ENCODE measurements at places on chromosomes 4 and X.
A peak's percentile ranks its signal among the peaks of the same experiment; 100 is the strongest.

GRCh38 chr4:87559090-87559837 lies 30.1 kb upstream of the SPARCL1 start:
- no peak for DNase-seq
- no peaks in the 10 kb centered on the region for H3K27me3 ChIP-seq
- H3K4me3 ChIP-seq, result no peak overlapping the region
- no peaks in the 10 kb centered on the region for H3K36me3 ChIP-seq
- no peaks in the 10 kb centered on the region for H3K4me1 ChIP-seq

DNA sequence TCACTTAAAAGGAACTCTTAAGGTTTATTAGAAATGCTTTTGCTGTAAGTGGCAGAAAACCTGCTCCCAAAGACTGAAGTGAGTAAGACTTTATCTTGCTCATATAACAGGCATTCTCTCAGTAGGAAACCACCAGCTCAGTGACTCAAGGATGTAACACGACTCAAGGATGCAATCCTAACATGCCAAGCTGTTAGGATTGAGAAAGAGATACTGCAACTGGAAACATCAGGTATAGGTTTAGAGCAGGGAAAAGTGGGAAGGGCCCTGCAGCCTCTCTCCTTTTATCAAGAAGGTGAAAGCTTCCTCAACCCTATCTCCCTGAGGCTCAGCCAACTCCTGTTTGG lies 11.9 kb upstream of the SLC9A7 start:
- H3K4me3 ChIP-seq, result no peak overlapping the region
- no peak overlapping the region for H3K27ac ChIP-seq
- DNase-seq, result no peak
- no peaks in the 10 kb centered on the region for H3K36me3 ChIP-seq
- no peaks in the 10 kb centered on the region for H3K4me1 ChIP-seq
- no peaks in the 10 kb centered on the region for H3K27me3 ChIP-seq

GRCh38 chrX:121782544-121782943 lies 735.1 kb downstream of the GLUD2 start:
- no peaks in the 10 kb centered on the region for H3K27me3 ChIP-seq
- H3K27ac ChIP-seq, result no peak overlapping the region
- H3K4me1 ChIP-seq, result no peaks in the 10 kb centered on the region
- no peak for DNase-seq
- H3K4me3 ChIP-seq, result no peak overlapping the region
- H3K36me3 ChIP-seq, result no peaks in the 10 kb centered on the region

- H3K4me3 ChIP-seq, result no peak overlapping the region
- peak overlapping the region; percentile 50 for H3K27ac ChIP-seq
- no peaks in the 10 kb centered on the region for H3K36me3 ChIP-seq
- H3K27me3 ChIP-seq, result no peaks in the 10 kb centered on the region
Measured at GRCh38 chr4:99394896-99395295, 40.2 kb downstream of the ADH7 start.

- H3K4me1 ChIP-seq, result no peaks in the 10 kb centered on the region
- H3K27ac ChIP-seq, result no peak overlapping the region
- H3K4me3 ChIP-seq, result no peak overlapping the region
- no peaks in the 10 kb centered on the region for H3K27me3 ChIP-seq
- no peaks in the 10 kb centered on the region for H3K36me3 ChIP-seq
Measured at GRCh38 chrX:39449352-39449751, 648.1 kb downstream of the MID1IP1 start.

DNA sequence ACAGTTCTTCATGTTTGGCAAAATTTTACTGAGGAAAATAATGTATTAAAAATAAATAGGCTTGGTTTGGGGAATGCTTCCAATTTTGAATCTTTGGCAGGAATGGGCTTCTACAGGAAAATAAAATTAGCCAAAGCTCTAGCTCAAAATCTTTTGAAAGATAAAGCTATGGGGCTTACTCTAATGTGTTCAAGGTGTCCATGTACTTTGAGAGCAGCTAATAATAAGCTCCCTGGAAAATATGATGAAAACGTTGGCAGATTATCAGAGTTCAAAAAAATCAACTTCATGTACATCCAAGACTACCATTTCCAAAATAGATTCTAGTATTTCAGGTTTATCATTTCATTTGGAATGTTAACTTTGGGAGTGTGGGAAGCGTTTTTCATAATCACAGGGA lies 158.4 kb downstream of the EMCN start:
- H3K27ac ChIP-seq, result no peak overlapping the region
- H3K27me3 ChIP-seq, result no peaks in the 10 kb centered on the region
- H3K4me1 ChIP-seq, result no peaks in the 10 kb centered on the region
- H3K4me3 ChIP-seq, result no peak overlapping the region

- H3K4me3 ChIP-seq, result no peak overlapping the region
- DNase-seq, result no peak
- no peak overlapping the region for H3K27ac ChIP-seq
- no peaks in the 10 kb centered on the region for H3K27me3 ChIP-seq
- H3K4me1 ChIP-seq, result no peaks in the 10 kb centered on the region
Measured at GRCh38 chr4:132910229-132910748, 238.8 kb upstream of the PCDH10 start.

DNA sequence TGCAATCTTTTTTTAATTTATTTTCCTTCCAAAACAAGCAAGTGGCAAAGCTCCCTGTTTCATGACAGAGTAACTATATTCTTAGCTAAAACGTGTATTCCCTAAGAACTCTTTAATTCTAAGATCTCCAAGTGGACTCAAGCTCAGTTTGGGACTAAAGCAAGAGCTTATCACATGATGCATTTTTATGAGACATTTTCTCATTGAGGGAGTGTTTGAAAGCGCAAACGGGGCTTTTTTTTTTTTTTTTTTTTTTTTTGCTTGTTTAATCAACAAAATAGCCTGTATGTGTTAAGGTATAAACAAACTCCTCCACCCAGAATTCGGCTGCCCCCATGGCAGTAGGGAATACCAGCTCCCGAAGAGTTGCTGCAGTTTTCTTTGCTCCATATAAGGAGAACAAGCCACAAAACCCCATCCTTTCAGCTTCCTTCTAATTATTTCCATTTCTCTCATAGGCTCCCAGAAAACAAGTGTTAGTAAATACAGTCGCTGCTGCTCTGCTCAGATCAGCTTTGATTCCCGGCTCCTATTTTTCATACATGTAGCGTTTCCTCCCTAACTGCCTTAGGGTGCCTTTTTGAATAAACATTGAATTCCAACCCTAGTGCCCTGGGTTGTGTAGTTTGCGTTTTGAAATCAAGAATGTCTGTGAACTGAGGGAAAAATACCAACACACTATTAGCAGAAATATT lies 669 bp upstream of the PPARGC1A start:
- peaks cover 19% of the 10 kb centered on the region for H3K4me1 ChIP-seq
- H3K27ac ChIP-seq, result peak overlapping the region; percentile 78
- no peak for DNase-seq
- no peaks in the 10 kb centered on the region for H3K36me3 ChIP-seq

- H3K27ac ChIP-seq, result no peak overlapping the region
- no peak overlapping the region for H3K4me3 ChIP-seq
- no peaks in the 10 kb centered on the region for H3K36me3 ChIP-seq
- no peaks in the 10 kb centered on the region for H3K27me3 ChIP-seq
- DNase-seq, result no peak
- H3K4me1 ChIP-seq, result no peaks in the 10 kb centered on the region
Measured at GRCh38 chr4:184282251-184282713, 64.6 kb upstream of the ENPP6 start.

GRCh38 chrX:106608016-106608415 lies 3.8 kb upstream of the RADX start:
- no peak overlapping the region for H3K4me3 ChIP-seq
- no peaks in the 10 kb centered on the region for H3K36me3 ChIP-seq
- no peaks in the 10 kb centered on the region for H3K4me1 ChIP-seq
- no peak for DNase-seq
- H3K27me3 ChIP-seq, result no peaks in the 10 kb centered on the region

- H3K36me3 ChIP-seq, result no peaks in the 10 kb centered on the region
- H3K4me1 ChIP-seq, result no peaks in the 10 kb centered on the region
- no peaks in the 10 kb centered on the region for H3K27me3 ChIP-seq
- no peak for DNase-seq
Measured at GRCh38 chr4:24181005-24181404, 291.2 kb upstream of the PPARGC1A start.

DNA sequence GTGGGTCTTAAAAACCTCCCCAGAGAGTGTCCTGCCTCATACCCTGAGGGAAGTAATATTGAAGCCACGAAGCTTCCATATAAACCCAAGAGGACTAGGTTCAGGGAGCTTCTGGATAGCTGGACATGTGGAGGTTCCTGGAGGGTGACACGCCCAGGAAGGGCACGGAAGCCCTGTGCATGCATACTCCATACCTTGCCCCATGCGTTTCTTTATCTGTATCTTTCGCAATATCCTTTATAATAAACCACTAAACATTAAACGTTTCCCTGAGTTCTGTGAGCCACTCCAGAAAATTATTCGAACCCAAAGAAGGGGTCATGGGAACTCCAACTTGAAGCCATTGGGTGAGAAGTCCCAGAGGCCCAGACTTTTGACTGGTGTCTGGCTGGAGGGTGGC lies 45.7 kb upstream of the HPF1 start:
- no peak for DNase-seq
- H3K27ac ChIP-seq, result no peak overlapping the region
- no peaks in the 10 kb centered on the region for H3K4me1 ChIP-seq
- H3K4me3 ChIP-seq, result no peak overlapping the region
- no peaks in the 10 kb centered on the region for H3K27me3 ChIP-seq

DNA sequence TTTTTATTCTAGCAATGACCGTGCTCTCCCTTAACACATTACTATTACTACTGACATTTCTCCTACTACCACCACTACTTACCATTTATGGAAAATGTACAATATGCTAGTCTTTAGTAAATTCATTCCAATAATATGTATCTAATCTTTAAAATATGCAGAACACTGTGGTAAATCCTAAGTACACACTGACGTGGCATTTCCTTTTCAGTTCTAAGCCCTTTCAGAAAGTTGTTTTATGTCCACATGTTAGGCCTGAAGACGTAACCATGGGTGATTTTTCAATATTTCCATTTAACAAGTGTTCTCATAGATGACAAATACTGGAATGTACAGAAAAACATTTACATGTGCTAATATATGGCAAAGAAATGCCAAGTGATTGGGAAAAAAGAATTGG lies 268.6 kb upstream of the SLIT2 start:
- no peak overlapping the region for H3K27ac ChIP-seq
- H3K4me3 ChIP-seq, result no peak overlapping the region
- no peaks in the 10 kb centered on the region for H3K4me1 ChIP-seq

DNA sequence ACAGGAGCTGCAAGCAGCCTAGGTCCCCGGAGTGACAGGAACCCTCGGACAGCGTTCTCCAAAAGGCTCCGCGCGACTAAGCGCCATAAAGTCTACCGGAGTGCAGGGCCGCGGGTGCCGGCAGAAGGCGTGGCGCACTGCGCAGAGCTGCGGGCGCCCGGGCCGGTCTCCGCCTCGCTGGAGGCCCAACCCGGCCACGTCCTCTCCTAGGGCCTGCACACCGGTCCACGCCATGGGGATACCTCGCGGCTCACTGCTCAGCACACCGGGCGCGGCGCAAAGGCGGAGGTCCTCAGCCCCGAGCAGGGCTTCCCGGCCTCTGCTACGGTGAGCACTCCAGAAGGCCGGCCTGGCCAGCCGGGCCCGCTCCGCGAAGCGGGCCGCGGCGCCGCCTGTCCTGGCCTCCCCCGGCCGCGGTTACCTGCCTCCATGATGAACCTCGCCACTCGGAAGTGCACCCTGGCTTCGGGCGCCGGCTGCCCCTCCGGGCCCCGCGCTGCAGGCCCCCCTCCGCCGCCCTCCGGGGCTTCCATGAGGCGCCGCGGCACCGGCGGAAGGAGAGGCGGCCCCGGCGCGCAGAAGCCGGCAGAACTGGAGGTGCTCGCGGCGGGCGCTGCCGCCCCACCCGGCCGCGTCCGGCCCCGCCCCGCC lies at the start of gene CCNQ:
Gene CCNQ (minus strand): TSS at position 599 of the 651 bp plus-strand sequence. CDS start 66 bp downstream, at position 533.
- no peak for DNase-seq
- peaks cover 11% of the 10 kb centered on the region for H3K36me3 ChIP-seq
- peak within 1 kb of the TSS; percentile 51 for H3K4me3 ChIP-seq
- peaks cover 21% of the 10 kb centered on the region for H3K4me1 ChIP-seq
- H3K27me3 ChIP-seq, result no peaks in the 10 kb centered on the region
- H3K27ac ChIP-seq, result peak within 1 kb of the TSS; percentile 79

DNA sequence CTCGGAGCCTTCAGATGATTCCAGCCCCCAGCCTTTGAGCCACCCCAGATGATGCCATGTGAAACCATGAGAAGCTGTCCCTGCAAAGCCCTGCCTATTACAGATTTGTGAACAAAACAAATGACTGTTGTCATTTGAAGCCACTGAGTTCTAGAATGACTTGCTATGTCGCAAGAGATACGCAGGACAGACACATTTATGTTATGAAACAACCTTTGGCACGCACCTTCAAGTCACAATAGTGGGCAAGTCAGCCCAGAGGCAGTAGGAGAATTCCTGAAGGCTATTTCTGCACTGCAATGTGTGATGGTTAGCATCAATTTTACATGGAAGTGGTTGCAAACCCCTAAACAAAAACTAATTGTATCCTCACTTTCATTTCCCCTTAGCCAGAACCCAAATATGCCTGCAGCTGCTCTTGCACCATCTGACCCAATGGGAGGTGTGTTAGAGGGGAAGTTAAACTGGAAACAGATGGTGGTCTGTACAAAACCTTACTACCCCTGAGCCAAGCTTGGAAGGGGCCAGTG lies 174.4 kb upstream of the ATP6AP2 start:
- DNase-seq, result no peak
- no peak overlapping the region for H3K27ac ChIP-seq
- peaks cover 8% of the 10 kb centered on the region for H3K4me1 ChIP-seq
- H3K27me3 ChIP-seq, result no peaks in the 10 kb centered on the region
- H3K4me3 ChIP-seq, result no peak overlapping the region

DNA sequence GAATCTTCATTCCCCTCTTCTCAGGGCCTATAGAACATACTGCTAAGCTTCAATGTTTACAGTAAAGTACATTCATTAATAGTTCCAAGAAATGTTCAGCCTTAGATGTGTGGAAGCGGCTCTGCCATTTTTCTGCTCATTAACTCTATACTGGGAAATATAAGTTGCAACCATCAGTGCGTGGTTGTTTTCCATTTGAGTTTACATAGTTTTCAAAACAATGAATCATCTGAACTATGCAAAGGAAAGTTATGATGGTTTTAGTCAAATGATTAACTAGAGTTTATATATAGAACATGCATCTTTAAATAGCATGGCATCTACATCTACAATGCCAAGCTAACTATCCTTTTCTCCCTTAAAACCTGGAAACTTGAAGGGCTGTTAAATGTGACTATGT lies 29.6 kb downstream of the LEF1 start:
- no peak overlapping the region for H3K4me3 ChIP-seq
- no peaks in the 10 kb centered on the region for H3K4me1 ChIP-seq
- H3K27me3 ChIP-seq, result no peaks in the 10 kb centered on the region
- H3K27ac ChIP-seq, result no peak overlapping the region
- no peaks in the 10 kb centered on the region for H3K36me3 ChIP-seq

GRCh38 chrX:48459483-48459882 lies 10.6 kb downstream of the SLC38A5 start:
- H3K27ac ChIP-seq, result no peak overlapping the region
- no peak overlapping the region for H3K4me3 ChIP-seq
- no peak for DNase-seq
- H3K4me1 ChIP-seq, result no peaks in the 10 kb centered on the region
- H3K36me3 ChIP-seq, result no peaks in the 10 kb centered on the region
- H3K27me3 ChIP-seq, result no peaks in the 10 kb centered on the region

- no peak overlapping the region for H3K4me3 ChIP-seq
- H3K27ac ChIP-seq, result no peak overlapping the region
- no peak for DNase-seq
Measured at GRCh38 chrX:99394456-99394855, 1015.6 kb downstream of the PCDH19 start.
